Inflammatory macrophage treated with lipopolysaccharide for 4 hours (primary cell): ENCODE measurements at places on chromosomes 6 and 20.
A peak's percentile ranks its signal among the peaks of the same experiment; 100 is the strongest.

GRCh38 chr6:108966855-108967755, 118.9 kb downstream of the ARMC2 start:
- peak; percentile 96 for DNase-seq

DNA sequence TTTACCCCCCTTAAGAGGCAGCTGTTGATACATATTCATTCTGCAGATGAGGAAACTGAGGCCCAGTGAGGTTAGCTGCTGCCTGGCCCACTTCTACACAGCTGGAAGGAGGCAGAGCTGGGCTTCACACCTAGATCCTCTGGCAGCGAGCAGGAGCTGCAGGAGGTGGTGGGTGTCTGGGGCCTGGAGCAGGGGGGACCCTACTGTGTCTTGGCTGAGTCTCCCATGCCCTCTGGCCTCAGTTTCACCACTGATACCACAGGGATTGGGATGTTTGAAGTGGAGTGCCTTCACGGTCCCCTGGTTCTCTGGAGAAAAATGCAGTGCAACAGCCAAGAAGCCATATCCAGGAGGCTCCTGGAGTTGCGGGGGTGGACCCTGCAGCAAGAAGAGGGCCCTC, 8.2 kb upstream of the BPIFA2 start:
- no peak for DNase-seq

DNA sequence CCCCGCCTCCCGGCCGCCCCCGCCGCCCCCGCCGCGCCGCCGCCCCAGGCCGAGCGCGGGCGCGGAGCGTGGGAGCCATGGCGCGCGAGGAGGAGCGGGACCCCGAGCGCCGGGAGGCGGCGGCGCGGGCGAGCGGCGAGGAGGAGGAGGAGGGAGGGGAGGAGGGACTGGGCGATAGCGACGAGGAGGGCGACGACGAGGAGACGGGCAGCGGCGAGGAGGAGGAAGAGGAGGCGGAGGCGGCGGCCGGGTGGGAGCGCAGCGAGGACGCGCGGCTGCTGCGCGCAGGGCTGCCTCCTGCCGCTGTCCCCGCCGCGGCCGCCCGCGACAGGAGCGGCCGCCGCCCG, at the start of gene SLC24A3:
Gene SLC24A3, plus strand, starts transcription at position 174 of the 347 bp plus-strand sequence.
- DNase-seq = no peak

- no peak for DNase-seq
Observed at GRCh38 chr6:43983632-43984031, 143.6 kb downstream of the MRPL14 start.
